ENCODE measurements at places on chromosomes 3 and 15.

DNA sequence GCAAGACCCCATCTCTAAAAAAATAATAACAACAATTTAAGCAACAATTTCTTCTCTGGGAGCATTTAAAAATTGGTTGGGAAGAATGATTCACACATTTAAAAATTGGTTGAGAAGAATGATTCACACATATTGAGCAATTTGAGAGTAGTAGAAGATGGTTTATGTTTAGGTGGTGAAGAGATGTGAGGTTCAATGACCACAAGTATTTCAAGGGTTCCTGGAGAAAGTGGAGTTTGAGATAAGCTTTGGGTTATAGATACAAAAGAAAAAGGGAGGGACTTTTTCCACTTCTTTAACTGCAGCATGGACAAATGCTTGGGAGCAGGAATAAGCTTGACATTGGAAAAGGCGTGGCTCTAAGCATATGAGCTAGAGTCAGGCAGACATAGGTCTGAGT is 145.7 kb upstream of the NPHP3 start:
- no peak for DNase-seq

- DNase-seq: no peak
These were observed at the start of gene IQCF2 for GRCh38 chr3:51860703-51861665. Gene IQCF2, plus strand, starts transcription at chr3:51861615. Its CDS starts 52 bp downstream, at chr3:51861667.

DNA sequence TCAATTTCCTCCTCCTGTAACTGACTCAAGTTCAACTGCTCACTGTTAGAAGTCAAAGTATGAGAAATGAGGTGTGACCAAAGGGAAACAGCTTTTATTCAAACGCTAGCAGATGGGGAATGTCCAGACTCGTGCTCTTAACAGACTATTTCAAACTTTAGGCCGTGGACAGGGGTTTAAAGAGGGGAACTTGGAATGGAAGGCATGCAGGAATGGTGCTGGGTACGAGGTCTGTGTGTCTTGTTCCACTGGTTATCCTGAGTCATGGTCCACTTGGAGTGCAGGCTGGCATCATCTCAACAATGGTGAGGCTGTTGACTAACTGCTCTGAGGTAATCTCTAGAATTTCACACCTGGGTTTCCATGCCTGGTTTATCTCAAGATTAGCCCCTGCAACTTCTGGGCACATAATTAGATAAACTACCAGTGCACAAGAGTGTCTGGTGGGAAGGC is 22.9 kb upstream of the DNAAF4 start:
- no peak for DNase-seq

DNA sequence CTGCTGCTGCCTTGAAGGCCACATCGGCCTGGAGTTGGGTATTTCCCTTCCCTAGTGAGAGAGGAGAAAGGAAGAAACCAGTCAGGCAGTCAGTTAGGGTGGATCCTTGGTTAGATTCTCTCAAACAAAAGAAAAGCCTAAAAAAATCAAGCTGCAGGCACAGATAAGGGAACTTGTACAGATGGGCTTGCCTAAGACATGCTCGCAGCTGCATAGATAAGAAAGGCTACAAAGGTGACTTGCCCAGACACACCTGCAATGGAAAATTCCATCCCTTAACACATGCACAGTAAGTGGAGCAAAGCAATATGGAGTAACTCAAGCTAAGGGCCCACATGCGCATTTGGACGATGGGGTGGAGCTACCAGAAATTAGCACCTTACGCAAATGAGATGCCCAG is 199.7 kb upstream of the ARPP21 start:
- DNase-seq: no peak
